NCI-H1436 treated with DMSO at 0.1 percent for 48 hours (cell line): ENCODE measurements at places on chromosomes 4 and X.

DNA sequence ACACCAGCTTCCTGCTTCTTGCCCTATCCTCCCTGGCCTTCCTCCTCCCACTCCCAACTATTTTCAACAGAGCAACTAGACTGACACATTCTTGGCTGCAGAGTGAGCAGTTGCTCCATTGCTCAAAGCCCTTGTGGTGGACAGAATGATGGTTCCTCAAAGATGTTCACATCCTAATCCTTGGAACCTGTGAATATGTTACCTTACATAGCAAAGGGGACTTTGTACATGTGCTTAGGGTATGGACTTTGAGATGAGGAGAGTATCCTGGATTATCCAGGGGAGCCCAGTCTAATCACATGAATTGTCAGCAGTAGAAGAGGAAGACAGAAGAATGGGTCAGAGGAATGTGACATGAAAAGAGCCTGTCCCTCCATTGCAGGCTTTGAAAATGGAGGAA lies 24.9 kb upstream of the HOPX start:
- no peak for DNase-seq

GRCh38 chr4:100206850-100207249 lies 16.6 kb upstream of the DDIT4L start:
- DNase-seq, result no peak

DNA sequence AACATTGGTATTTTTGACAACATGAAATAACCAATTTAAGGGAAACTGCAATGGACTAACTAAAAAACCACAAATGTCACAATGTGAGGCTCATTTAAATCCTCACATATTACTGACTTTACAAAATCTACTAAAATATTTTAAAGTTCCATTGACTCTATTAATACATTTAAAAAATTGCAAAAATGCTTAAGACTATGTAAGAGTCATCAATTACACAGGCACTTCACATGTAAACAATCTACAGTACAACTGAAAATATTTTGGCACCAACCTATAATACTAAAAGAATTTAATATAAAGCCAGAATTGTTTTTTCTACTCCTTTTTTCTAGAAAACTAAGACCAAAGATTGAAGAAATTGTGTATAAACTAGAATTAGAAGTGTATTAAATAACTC lies 76.8 kb upstream of the RBMXL3 start:
- DNase-seq, result no peak

DNA sequence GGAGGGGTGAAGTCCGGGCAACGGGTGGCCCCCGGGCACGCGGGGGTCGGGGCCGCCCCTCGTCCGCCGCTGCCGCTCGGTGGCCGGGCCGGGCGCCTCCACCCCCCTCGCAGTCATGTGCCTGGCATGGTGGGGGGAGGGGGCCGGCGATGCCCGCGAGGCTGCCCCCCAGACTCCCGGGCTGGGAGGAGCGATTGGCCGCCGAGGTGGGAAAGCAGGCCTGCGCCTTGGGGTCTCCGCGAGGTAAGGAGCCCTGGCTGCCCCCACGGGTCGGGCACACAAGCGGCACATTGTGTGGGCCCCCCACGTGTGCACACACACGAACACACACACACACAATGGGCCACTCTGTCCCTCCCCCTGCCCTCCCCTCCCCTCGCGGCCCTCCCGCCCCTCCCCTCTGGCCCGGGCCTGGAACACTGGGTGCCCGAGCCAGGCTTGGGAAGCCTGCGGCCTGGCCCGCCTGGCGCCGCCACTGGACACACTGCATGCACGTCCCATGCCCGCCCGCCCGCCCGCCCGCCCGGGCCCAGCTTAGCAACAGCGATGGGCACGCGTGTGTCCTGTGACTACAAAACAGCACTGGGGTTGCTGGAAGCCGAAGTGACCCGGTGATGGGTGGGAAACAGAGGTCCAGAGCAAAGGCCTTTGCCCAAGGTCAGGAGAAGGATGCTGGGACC lies 1.3 kb downstream of the SLC6A8 start:
- no peak for DNase-seq

GRCh38 chr4:592825-593520 lies 16.9 kb upstream of the TMEM271 start:
- DNase-seq, result no peak

GRCh38 chrX:126376465-126376864 lies 176.1 kb downstream of the DCAF12L1 start:
- DNase-seq, result no peak

GRCh38 chr4:36081185-36081584 lies 163.1 kb downstream of the ARAP2 start:
- DNase-seq, result no peak

DNA sequence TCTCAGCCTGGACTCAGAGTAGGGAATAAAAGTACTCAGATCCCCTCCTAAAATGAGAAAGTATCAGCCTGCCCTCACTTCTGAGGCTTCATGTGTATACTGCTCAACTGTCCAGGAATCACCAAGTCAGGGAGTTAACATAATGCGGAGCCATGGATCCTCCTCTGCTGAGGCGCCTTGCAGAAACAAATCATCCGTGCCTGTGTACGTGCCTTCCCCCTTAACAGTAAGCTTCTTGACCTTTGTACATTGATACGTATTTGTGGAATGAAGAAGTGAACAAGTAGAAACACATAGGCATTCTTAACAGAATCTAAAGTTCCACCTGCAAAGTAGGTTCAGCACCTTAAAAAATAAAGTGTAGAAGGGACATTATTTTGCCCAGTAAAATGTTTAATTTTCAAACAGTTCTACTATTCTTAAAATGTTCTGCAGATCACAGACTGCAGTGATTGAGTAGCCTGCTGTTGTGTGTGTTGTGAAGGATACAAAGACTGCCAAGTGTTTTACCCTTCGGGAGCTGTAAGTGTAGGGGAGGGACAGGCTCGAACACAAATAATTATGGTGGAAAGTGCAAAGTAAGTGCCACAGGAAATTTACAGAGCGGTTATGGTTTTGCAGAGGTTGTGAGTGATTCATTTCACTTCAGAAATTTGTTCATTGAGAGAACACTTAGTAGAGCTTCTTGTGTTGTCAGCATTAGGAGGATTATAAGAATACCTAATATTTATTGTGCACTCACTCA lies 61.9 kb downstream of the ARHGAP10 start:
- peak; percentile 17 for DNase-seq

GRCh38 chr4:143225167-143225566 lies 40.5 kb downstream of the USP38 start:
- DNase-seq, result no peak

- DNase-seq, result no peak
These were observed 36.8 kb downstream of the FABP2 start for GRCh38 chr4:119284876-119285780.

GRCh38 chrX:123487669-123488068 lies 245.2 kb downstream of the THOC2 start:
- no peak for DNase-seq

- DNase-seq, result no peak
These were observed 231.4 kb upstream of the ANKRD50 start for GRCh38 chr4:124943938-124944337.

- no peak for DNase-seq
These were observed 483.6 kb downstream of the SH2D1A start for GRCh38 chrX:124829930-124830329.

- no peak for DNase-seq
These were observed at the start of gene SHROOM4 for GRCh38 chrX:50813843-50814661. SHROOM4 (minus strand) TSS chrX:50814194; CDS start chrX:50814018, 176 bp downstream.

DNA sequence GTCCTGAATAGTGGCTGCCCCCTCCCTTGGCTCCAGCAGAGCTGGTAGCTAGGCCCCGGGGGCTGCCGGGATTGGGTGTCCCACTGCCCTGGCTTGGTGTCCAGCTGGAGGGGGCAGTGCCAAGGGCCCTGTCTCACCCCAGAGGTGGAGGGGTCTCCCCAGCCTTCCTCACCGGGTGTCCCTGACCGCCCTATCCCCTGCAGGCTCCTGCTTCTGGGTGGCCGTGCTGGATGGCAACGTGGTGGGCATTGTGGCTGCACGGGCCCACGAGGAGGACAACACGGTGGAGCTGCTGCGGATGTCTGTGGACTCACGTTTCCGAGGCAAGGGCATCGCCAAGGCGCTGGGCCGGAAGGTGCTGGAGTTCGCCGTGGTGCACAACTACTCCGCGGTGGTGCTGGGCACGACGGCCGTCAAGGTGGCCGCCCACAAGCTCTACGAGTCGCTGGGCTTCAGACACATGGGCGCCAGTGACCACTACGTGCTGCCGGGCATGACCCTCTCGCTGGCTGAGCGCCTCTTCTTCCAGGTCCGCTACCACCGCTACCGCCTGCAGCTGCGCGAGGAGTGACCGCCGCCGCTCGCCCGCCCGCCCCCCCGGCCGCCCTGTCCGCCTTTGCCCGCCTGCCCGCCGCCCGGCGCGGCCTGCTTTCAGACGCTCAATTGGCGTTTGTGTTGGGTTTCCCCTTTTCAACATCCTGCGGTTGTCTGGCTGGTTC lies 4.6 kb downstream of the NAT8L start:
- no peak for DNase-seq

DNA sequence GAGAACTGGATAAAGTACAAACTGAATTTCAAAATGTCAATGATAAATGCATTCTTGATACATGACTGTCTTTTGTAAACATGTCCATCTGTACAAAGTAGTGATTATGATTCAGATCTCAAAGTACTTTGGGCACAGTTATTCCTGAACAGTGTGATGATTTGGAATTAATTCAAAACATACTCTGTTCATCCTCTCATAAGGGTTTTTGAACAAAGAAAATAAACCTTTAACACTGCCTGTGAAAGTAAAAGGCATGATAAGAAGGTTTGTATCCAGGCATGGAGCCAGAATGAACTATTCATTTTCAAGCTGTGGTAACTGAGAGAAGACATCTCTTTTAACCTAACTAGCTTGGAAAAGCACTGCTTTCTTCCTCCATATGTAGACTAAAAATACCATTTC lies 883 bp upstream of the KLHL4 start:
- DNase-seq, result no peak

GRCh38 chr4:87053802-87054767 lies 119.3 kb downstream of the AFF1 start:
- DNase-seq, result no peak

- DNase-seq, result no peak
These were observed 795 bp upstream of the SH3KBP1 start for GRCh38 chrX:19887911-19888879.

- DNase-seq, result no peak
These were observed 3.7 kb downstream of the EREG start for GRCh38 chr4:74368596-74368995.

GRCh38 chr4:4875147-4875546 lies 15.7 kb downstream of the MSX1 start:
- DNase-seq, result no peak

DNA sequence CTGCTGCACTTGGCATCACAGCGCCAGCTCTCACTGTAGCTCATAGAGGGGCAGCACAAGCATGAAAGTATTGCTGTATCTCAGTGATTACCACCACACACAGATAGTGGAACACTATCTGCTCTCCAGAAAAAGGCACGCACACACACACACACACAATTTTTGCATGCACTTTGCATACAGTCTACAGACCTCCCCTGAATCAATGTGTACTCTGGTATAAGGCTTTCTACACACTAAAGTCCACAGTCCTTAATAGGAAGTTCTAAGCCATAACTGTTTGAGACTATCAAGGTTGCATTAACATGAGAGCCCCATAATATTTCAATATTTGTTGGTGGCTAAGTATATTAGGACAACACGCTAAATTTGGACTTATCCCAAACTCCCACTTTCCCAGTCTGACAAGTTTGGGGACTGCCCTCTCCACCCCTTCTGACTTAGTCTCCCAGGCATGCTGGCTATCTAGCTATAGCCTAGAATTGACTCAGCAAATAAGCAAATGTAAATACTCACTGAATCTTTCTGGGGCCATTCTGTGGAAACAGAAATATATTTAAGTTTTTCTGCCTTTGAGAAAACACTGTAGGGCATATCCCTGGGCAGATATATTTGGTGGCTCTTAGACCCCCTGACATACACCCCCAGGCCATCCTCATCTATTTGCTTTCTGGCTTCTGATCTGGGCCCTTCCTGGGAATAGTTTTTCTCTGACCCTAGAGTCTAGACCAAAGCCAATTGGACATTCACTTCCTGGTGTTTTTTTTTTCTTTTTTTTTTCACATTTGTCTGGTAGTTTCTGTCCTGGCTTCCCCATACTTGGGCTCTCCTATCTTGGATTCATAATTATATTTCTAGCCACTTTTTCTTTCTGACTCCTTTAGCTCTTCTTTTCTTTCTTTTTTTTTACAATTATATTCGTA lies 36.4 kb upstream of the CT47C1 start:
- no peak for DNase-seq

DNA sequence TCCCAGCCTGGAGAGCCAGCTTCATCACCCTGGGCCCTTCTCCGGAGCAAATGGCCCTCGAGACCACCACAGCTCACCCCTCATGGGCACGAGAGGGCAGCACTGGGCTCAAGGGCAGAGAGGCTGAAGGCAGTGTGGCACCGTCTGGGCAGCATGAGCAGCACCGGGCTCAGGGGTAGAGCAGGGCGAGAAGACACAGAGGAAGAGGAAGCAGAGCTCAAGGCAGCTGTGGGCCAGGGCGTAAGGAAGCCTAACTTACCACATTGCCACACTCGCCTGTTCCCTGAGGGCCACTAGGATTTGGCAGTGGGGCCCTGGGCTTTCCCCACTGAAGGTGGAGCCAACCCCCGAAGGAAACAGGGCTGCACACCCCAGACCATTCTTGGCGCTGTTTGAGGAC lies 15.5 kb downstream of the ZNF185 start:
- DNase-seq, result no peak

DNA sequence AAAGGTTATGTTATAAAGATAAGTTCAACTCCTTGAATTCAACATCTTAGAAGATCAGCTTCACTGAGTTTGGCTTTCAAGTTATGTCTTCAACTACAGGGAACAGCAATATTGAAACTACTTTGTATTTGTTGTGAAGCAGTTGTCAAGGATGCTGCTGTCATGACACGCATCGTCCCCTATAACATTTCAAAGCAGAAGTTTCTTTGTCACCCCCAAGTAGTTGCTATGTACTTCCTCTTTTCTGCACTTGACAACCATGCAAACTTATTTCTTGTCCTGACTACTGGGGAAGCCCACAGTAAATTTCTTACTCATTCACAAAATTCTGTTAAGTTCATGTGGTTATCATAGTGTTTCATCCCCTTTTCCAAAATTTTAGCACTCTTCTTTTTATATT lies 14.3 kb downstream of the ANTXR2 start:
- DNase-seq, result no peak

DNA sequence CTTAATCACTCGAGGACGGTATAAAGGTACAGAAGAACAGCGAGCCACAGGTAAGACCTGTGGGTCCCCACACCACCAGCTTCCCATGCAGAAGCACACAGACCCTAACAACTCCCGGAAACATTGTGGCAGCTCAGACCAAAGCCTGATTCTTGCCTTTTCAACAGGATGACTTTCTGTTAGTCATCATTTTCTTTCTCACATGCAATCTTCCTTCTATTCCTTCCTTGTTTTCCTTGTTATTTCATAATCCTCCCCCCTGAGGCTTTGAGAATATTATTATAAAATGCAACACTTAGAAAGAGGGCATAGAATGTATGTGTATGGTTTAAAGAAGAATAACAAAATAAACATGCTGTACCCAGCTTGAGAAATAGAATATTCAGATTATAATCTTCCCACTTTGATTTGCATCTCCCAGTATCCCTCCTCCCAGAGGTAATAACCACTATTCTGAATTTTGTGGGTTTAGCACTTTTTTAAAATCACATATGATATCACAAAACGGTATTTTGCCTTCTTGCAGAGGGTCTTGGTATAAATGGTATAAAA lies 100.9 kb downstream of the FHDC1 start:
- DNase-seq, result no peak
